ENCODE measurements at places on chromosomes 12 and 14.

DNA sequence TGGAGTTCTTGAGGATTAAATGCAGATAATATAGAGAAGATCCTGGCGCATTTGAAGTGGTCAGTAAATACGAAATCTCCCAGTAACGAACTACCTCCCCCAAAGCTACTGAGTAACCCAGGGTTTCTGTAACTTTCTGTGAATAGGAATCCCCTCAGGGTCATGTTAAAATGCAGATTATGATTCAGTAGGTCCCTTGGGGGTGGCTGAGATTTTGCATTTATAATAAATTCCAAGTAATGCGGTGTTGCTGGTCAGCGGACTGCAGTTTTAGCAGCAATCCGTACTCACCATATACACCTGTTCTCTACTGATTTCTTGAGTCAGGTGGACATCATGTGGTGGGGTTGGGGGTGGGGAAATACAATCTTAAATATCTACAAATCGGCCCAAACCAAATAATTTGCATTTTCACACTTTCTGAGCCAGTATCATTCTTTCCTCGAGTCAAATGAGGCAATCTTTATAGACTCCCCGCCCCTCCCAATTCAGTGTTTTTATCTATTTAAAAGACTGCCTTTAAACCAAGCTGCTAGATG is 868 bp downstream of the SPATA7 start:
- no peak for DNase-seq

- DNase-seq, result no peak
Observed at GRCh38 chr12:5391653-5392052, 40.3 kb upstream of the NTF3 start.

DNA sequence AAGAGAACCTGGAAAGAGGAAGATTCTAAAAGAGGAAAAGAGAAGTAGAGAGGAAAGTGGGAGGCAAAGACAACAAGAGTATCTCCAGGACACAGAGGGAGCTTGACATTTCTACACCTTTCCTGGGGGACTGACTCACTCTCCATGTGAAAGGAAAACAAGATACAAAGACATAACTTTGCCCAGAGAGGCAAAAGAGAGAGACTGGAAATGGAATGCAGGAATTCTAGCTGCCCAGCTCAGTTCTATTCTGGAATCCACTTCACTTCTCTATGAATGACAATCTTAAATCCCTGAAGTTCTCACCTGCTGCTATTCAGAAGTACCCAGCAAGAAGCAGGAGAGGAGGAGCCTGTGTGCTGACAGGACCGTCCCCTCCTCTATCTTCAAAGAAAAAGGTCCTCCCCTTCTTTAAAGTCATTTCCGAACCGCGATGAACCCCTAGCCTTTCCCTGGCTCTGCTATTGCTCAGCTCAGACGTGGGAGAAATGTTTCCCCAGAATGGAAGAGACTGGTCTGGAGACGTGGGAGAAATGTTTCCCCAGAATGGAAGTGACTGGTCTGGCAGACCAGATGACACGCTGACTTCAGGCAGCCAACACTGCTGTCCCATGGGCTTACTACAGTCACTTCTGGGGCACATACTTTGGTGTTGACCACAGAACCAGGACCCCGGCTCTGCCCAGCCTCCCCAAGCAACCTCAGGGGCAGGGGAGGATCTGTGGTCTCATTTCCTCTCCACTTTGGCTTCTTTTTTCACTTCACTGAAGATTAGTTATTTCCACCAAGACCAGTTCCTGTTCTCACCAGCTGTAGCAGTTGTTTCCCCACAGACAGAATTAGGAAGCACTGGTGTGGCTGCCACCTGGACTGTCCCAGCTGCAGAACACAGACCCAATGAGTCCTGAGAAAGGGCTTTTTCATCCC is 8.3 kb downstream of the FMNL3 start:
- DNase-seq, result no peak

GRCh38 chr14:72553656-72554055 is 340.2 kb downstream of the DPF3 start:
- no peak for DNase-seq

DNA sequence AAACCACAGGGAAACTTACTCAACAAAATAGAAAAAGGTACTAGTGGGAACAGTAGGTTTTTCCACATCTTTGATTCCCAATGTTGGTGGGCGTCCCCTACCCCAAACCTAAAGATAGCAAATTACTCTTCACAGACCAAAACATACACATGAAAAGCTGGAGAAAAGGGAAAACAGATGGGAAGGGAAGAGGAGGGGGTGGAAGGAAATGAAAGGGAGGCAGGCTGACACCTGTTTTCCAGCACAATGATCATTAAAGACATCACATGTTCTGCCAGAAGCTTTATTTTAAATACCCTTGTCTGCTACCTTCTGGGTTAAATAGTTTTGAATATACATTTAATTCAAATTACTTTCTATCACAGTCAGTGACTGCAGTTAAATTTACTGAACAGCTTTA is 1617.9 kb upstream of the SEL1L start:
- no peak for DNase-seq

DNA sequence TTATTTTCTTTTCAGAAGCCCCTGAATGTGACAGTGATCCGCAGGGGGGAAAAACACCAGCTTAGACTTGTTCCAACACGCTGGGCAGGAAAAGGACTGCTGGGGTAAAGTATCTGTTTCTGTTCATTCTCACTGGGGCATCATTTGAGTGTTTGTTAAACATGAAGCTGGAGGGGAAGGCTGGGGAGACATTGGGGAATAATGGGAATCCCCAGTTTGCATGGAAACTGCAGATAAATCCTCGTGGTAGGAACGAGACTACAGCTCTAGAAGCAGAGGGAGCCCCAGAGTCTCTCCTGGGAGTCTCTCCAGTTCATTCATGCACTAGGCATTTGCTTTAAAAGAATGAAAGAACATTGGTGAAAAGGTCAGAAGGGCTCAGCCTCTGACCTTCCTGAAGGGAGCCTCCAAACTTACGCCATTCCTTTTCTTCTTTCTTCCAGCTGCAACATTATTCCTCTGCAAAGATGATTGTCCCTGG is 2.5 kb upstream of the CFAP251 start:
- peak; percentile 38 for DNase-seq

GRCh38 chr12:6605421-6606330 is 1.5 kb downstream of the CHD4 start:
- no peak for DNase-seq

DNA sequence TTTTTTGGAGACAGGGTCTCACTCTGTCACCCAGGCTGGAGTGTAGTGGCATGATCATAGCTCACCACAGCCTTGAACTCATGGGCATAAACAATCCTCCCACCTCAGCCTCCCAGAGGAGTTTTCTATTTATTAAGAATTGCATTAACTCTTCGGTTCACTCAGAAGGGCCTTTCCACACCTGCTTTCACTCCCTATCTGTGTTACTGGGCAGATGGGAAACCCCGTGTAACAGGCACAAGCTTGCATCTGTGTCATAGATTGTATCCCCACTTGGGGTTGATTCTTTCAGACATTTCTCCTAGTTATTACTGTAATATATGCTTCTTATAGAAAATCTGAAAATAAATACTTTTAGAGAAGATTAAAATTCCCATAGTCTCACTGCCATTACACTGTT is 38.7 kb downstream of the STX2 start:
- no peak for DNase-seq

GRCh38 chr12:94033101-94033500 is 115.3 kb upstream of the PLXNC1 start:
- no peak for DNase-seq

GRCh38 chr14:51395361-51395849 is 155.4 kb downstream of the TMX1 start:
- DNase-seq, result peak; percentile 95

DNA sequence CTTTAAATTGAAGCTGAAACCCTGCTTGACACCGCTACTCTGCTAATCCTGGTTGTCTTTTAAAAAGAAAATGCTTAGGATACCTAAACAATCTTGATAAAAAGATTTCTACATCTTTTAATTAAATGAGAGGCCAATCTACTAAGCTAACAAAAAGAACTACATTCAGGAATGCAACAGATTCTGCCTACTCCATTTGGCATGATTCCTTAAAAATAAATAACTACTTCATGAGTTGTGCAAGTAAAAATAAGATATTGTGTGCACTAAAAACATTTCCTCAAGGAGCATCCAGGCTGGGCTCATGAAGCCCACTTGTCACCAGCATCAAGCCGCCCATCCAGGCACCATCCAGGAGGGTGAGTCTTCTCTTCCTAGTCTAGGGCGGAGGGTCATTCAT is 197.5 kb downstream of the PAX9 start:
- DNase-seq, result no peak

- no peak for DNase-seq
Observed at GRCh38 chr12:13749389-13749788, 232.0 kb downstream of the GRIN2B start.

GRCh38 chr14:104204660-104205149 is 66.3 kb downstream of the KIF26A start:
- no peak for DNase-seq

DNA sequence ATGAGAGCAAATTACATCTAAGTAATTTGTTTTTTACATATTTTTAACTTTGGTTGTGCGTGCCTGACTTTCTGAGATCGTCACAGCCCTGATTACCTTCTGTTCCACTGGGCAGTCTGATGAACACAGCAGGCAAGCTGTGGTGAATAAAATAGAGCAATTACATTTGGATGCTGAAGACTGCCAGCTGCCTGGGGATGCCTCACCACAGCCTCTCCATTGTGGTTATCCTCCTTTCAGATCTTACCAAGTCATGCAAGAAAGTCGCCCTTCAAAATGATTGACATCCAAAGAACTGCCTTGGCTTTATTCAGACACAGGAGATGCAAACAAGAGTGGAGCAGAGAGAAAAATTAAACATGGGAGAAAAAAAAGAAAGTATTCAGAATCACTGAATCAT is 456.6 kb upstream of the TMPO start:
- DNase-seq, result peak; percentile 90

DNA sequence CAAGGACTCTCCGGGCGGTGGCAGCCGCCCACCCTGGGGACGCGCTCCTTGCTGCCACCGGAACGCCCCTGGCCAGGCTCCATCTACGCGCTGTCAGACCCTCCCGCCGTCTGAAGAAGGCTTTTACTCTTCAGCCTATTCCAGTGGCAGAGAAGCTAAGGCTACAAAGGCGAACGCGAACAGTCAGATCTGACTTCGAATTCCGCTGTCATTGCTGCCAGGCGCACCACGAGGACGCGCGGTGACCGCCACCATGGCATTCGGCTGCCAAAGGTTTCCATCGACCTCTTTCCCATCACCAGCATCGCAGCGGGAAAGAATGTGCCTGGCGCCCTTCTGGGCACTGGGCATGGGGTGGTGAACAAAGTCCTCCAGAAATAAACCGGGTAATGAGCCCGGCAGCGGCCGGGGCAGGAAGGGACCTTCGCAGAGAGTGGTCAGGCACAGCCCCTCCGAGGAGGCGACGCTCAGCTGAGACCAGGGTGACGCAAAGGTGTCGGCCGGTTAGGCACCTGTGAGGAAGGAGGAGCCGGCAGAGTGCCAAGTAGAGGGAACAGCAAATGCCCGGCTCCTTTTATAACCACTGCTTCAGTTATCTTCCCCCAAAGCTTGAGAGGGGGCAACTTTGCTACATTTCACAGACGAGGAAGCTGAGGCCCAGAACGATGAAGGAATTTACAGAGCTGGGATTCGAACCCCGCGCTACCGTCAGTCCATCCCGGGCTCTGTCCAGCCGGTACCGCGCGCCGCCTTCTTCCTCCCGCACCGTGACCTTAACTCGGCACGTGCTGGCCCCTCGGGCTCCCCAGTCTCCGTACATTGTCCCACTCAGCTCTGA is 1.9 kb upstream of the RFX4 start:
- DNase-seq, result no peak

Data from DMS79 (cell line).